Cardiac septum (tissue), 1 donor: ENCODE measurements at places on chromosomes 2 and 18. TPM values are rescaled to one million over a fixed set of nuclear protein-coding genes. Genes with fewer than 3 reads are reported as not detected.

Gene ZSWIM2
- not detected for total RNA-seq

Gene TIMM21
- total RNA-seq = 105 TPM

Gene RGPD3
- total RNA-seq = 0.08 TPM

Gene PDIA6
- 130 TPM for total RNA-seq

Gene RTKN
- 18.5 TPM for total RNA-seq

Gene C1QL2
- total RNA-seq = not detected

Gene AGPS
- total RNA-seq = 27.5 TPM

Gene MGAT4A
- 16.3 TPM for total RNA-seq

Gene GKN1
- total RNA-seq = not detected

Gene C2orf78
- total RNA-seq = not detected

Gene SNORC
- 1.1 TPM for total RNA-seq

Gene LINC00305
- not detected for total RNA-seq

Gene LONRF2
- total RNA-seq = 24.5 TPM

Gene TDRD15
- not detected for total RNA-seq

Gene CNDP1
- total RNA-seq = not detected

Gene ARHGEF4
- total RNA-seq = 3.9 TPM

Gene ALLC
- total RNA-seq = not detected

Gene TMEM178A
- 2.6 TPM for total RNA-seq

Gene CRYGD
- total RNA-seq = not detected

Gene IL1F10
- not detected for total RNA-seq

Gene NTSR2
- total RNA-seq = not detected

Gene HRH4
- 0.08 TPM for total RNA-seq

Gene SKOR2
- not detected for total RNA-seq

Gene MLPH
- 15.7 TPM for total RNA-seq

Gene TSGA10
- 1.6 TPM for total RNA-seq

Gene DSG3
- total RNA-seq = not detected

Gene UGT1A5
- not detected for total RNA-seq

Gene ILKAP
- total RNA-seq = 29.5 TPM

Gene HADHA
- total RNA-seq = 244 TPM

Gene SLC16A14
- total RNA-seq = 2.0 TPM

Gene COL4A3
- total RNA-seq = 1.6 TPM

Gene TRIM43
- not detected for total RNA-seq

Gene KIF1A
- total RNA-seq = 10.2 TPM

Gene SP9
- not detected for total RNA-seq

Gene ALK
- not detected for total RNA-seq

Gene MPP4
- not detected for total RNA-seq

Gene HTR2B
- 2.9 TPM for total RNA-seq

Gene ANKRD44
- total RNA-seq = 6.4 TPM

Gene SKA1
- 0.13 TPM for total RNA-seq

Gene IL36G
- not detected for total RNA-seq

Gene TMEM17
- total RNA-seq = 1.4 TPM

Gene LIMS4
- 4.5 TPM for total RNA-seq

Gene ADD2
- 1.6 TPM for total RNA-seq

Gene TUBA3E
- 1.2 TPM for total RNA-seq

Gene PLGLB2
- total RNA-seq = 0.97 TPM

Gene ATP8B1
- total RNA-seq = 9.3 TPM

Gene SERTAD2
- total RNA-seq = 22.8 TPM

Gene CPO
- total RNA-seq = not detected
